ENCODE measurements at places on chromosomes 2 and 18.

DNA sequence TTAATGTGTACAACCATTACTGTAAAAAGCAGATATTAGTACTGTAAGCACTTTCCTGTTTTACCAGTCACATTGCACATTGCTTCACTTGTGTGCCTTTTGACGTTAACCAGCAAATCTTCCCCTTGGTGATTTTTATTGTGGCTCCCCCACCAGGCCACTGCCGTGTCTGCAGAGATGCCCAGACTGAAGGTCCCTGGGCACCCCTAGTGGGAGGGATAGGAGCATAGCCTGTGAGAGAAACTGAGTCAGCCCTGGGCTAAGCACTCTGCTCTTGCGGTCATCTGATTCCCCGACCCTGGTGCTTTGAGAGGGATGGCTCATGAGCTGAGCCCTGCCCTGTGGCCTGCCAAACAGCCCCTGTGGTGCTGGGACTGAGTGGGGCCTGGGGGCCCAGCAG is 73.4 kb downstream of the INPP4A start:
- no peak for DNase-seq

DNA sequence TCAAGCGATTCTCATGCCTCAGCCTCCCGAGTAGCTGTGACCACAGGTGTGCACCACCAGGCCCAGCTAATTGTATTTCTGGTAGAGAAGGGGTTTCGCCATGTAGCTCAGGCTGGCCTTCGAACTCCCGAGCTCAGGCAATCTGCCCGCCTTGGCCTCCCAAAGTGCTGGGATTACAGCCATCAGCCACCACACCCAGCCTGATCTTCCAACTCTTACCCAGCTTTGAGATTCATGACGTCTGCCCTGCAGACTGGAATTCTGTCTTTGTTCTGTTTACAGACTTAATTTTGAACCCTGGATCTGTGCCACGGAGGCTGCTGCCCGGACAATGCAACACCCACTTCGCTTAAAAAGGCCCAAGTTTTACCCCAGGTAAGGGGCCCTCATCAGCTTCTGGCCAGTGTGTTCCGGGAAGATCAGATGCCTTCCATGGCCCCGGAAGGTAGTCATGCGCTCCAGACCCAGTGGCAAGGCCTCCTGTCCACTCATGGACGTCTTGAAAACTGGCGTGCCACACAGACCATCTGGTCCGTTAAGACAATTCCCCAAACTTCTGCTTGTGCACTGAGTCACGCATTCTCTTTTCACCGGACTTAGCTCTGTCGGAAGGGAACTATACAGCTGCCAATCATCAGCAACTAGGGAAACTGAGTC is 5.5 kb downstream of the PXDN start:
- DNase-seq, result no peak

DNA sequence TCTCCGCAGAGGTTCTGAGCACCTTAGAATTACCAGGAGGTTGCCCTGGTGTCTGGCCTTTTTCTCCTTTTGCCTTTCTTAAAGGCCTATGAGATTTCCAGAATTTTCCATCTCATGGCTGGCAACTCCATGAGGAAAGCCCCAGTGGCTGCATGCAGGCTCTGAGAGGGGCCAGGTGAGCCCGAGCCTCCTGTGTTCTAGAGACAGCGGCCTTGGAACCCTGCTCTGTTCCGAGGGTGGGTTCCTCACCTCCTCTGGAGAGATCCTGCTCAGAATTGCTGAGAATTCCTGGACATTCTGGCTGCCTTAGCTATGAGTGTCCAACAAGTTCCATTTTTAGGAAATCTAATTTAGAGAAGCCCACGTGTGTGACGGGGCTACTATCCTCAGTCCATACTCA is 35.7 kb upstream of the HPCAL1 start:
- no peak for DNase-seq

- peak; percentile 37 for DNase-seq
These were observed at the start of gene EMILIN1 for GRCh38 chr2:27078267-27079194. Gene EMILIN1 (plus strand): TSS chr2:27078615. CDS start chr2:27079066, 451 bp downstream.

- DNase-seq, result no peak
These were observed 167.8 kb downstream of the PMAIP1 start for GRCh38 chr18:60067426-60068210.

- no peak for DNase-seq
These were observed 1302.1 kb upstream of the TMEFF2 start for GRCh38 chr2:193496786-193497185.

GRCh38 chr2:28821295-28821958 is 10.8 kb downstream of the SPDYA start:
- no peak for DNase-seq

DNA sequence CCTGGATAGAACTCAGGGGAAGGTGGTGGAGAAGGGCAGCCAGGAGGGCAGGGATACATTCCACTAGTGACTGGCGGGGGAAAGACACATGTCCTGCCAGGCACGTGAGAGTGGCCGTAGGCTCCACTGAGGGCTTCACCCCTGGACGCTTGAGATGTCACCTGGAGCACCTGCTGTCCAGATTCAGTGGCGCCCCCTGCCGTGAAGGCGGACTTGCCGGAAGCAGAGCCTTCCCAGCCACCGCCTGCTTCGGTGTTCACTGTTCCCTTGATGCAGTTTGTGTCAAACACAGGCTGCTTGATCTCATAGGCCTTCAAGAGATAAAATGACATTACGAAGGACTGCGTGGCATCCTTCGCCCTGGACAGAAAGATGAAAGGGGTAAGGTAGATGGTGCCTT is 335.3 kb downstream of the ZNF521 start:
- DNase-seq, result no peak

DNA sequence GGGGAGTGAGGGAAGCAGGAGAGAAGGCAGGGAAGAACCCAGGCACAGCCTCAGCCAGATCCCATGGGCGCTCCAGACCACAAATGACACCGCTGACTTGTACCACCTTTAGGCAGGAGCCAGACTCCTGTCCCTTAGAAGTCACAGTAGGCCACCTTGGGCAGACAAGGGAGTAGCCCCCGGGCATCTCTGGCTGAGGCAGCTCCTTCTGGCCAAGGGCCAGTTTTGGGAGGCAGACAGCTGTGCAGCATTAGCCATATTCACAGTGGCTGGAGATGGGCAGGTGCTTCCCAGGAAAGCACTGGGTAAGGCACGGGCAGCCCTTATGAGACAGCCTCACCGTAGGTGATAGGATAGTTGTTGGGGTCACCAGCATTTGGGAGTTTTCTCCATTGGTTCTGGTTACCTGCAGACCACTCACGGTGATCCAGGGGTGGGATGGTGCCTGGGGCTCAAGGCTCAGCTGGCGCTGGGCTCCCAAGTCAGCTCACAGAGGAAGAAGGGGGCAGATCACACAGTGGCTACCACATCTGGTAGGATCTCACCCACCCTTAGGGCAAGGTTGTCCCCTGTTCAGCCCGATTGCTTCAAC is 2.1 kb downstream of the ASTL start:
- DNase-seq, result no peak

- no peak for DNase-seq
These were observed 23.2 kb downstream of the COBLL1 start for GRCh38 chr2:164818149-164819136.

- no peak for DNase-seq
These were observed 105.6 kb upstream of the ZNF521 start for GRCh38 chr18:25457601-25458000.

DNA sequence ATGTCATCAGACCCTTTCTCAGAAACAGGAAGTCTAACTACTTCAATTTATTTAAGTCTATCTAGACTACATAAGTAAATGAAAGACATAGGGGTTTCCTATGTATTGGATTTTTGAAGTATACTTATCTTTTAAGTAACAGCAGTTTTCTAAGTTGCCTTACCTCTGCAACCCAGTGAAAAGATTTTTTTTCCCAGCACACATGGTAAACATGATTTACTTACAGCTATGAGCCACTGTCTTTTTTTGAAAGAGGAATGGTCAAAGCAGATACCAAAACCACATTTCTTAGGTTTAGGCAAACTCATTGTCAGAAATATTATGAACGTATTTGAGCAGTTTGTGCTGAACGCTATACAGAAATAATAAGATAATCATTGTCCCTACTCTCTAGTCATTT is 78.7 kb upstream of the OTX1 start:
- no peak for DNase-seq

DNA sequence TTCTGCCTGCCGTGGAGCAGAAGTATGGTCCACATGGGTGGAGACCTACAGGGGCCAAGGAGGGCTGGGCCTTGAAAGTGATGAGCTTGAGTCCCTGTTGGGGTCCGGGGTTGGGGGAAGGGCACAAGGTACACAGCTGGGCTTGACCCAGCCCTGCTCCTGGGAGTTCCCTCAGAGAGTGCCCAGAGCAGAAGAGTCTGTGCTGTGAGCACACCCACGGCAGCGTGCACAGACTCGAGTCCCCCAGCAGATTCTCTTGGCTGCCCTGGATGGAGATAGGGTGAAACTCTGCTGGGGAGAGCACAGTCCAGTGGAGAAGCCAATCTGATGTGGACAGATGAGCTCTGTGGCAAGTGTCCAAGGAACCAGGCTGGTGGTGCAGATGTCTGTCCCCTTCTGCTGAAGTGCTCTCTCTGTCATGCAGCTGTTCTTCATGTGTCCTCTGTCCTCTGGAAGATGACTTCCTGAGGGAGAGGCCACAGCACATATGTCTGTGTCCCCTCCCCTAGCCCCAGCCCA is 27.5 kb downstream of the INPP4A start:
- no peak for DNase-seq

GRCh38 chr2:181849601-181850000 is 41.9 kb upstream of the ITPRID2 start:
- no peak for DNase-seq

- DNase-seq, result peak; percentile 71
These were observed 81.5 kb downstream of the CHRNA1 start for GRCh38 chr2:174682578-174683391.

- no peak for DNase-seq
These were observed 22.6 kb downstream of the TCF23 start for GRCh38 chr2:27171351-27171848.

GRCh38 chr2:169900686-169901085 is 73.4 kb downstream of the UBR3 start:
- no peak for DNase-seq

DNA sequence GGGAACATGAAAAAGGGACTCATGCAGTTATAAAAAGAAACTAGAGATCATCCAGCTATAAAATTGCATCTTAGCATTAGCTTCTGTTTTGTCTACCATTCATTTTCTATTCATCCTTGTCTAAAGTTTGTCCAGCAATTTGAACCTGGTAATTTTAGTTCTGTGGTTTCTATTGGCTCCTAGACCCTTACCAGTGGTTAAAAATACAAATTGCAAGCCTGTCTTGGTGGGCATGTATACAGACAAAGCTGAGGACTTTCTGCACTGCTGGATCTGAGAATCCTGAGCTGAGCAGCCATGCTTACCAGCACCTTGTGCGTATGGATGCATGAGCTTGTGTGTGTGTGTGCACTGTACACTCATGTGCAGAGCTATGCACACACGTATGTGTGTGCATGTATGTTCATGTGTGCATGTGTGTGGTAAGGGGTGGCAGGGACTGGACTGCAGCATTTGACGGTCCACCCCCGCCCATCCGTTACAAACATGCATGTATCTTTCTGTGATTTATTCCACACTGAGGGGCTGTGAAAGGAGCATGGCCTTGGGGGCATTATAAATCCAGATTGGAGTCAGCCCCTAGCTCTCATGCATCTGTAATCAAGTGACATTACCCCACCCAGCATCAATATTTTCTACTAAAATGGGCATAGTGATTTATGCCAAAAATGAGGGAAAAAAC is 144.7 kb downstream of the FAM210A start:
- DNase-seq, result no peak

DNA sequence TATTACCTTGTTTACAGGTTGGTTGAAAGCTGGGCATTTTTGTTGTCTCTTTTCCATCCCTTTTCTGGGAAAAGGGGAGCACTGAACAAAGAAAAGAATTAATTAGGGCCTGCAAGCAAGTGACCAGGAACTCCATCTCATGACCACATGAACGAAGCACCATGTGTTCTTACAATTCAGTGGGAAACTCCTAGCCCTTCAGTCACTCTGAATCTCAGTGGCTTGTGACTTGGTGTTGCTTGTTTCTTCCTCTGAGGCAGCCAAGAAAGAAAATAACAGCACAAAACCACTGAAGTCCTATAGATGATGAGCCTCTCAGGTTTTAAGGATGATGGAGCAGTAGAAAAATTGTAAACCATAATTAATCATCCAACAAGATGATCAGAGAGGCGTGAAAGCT is 129.1 kb upstream of the CAB39 start:
- no peak for DNase-seq

GRCh38 chr2:17540093-17540812 is at the start of gene VSNL1:
Gene VSNL1 (plus strand): TSS chr2:17540696. CDS start chr2:17592075, 51,379 bp downstream.
- peak; percentile 96 for DNase-seq

DNA sequence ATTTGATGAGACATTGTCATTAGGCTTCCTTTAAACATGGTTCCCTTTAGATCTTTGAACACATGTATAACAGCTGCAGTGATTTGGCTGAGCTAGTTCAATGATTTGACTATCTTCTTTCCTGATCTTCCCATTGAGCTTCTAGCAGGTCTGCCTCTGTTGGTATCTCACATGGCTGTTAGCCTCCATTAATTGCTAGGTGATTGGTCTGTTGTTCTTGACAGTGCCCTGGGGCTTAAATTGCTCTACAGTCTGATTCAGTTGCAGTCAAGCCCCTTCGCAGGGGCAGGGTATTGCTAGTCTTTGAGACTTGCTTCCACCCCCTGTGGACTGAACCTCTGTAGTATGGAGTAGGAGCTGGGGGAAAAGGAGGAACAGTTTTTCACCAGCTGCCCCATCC is 24.1 kb downstream of the SKA1 start:
- no peak for DNase-seq

DNA sequence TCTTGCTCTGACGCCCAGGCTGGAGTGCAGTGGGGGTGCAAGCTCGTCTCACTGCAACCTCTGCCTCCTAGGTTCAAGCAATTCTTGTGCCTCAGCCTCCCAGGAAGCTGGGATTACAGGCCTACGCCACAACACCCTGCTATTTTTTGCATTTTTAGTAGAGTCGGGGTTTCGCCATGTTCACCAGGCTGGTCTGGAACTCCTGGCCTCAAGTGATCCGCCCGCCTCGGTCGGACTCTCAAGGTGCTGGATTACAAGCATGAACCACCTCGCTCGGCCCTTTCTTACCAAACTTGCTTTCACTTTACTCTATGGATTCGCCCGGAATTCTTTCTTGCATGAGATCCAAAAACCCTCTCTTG is 3.1 kb upstream of the FZD5 start:
- no peak for DNase-seq
